GM12891 (cell line): ENCODE measurements at places on chromosomes 2 and 18.

GRCh38 chr2:144421606-144422510, 98.1 kb downstream of the ZEB2 start:
- no peak for DNase-seq

DNA sequence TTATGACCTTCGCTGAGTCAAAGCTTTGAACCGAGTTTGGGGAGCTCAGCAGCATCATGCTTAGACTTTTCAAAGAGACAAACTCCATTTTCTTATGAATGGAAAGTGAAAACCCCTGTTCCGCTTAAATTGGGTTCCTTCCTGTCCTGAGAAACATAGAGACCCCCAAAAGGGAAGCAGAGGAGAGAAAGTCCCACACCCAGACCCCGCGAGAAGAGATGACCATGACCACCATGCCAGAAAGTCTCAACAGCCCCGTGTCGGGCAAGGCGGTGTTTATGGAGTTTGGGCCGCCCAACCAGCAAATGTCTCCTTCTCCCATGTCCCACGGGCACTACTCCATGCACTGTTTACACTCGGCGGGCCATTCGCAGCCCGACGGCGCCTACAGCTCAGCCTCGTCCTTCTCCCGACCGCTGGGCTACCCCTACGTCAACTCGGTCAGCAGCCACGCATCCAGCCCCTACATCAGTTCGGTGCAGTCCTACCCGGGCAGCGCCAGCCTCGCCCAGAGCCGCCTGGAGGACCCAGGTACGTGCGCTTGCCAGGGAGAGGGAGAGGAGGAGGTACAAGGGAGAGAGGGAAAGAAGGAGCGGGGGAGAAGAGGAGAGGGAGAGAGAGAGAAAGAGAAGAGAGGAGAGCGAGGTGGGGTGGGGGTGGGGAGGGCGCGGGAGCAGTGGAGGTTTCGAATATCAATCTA, at the start of gene DLX1:
Gene DLX1 (plus strand): TSS at position 48 of the 700 bp plus-strand sequence. CDS start 171 bp downstream, at position 219.
- DNase-seq: no peak

DNA sequence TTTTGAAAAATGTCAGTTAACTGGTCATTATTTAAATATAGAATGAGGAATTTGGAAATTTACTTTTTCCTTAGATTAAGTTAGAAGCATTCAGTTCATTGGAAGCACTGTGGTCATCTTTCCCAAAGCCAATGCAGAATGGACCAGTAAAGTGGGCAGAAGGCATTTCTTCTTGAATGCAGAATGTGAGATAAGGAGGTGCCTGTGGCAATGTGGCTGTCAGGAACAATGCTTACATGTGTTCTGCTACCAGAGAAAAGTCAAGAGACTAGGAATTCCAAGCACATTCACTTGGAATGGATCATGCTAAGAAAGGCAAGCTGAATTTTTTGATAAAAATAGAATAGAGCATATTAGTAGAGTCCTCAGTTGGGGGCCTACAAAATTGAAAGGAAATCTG, 295.0 kb upstream of the KCNH7 start:
- no peak for DNase-seq

DNA sequence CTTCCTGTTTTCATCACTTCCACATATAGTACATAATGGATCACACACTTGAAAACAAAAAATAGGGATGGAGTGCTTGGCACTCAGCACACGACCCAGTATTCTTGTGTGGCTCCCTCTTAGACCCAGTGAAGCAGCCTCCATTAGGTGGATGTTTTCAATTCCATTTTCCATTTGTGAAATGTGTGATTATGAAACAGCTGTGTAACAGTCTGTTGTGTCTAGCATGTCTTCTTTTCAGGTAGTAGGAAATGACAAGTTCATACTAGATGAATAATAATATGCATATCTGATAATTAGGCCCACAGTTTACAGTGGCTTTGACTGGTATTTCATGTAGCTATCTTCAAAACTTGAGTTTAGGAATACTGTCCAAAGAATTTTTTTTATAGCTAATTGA, 35.5 kb downstream of the EML6 start:
- DNase-seq: no peak

- DNase-seq: no peak
These were observed 3.8 kb downstream of the COA5 start for GRCh38 chr2:98604547-98604946.

DNA sequence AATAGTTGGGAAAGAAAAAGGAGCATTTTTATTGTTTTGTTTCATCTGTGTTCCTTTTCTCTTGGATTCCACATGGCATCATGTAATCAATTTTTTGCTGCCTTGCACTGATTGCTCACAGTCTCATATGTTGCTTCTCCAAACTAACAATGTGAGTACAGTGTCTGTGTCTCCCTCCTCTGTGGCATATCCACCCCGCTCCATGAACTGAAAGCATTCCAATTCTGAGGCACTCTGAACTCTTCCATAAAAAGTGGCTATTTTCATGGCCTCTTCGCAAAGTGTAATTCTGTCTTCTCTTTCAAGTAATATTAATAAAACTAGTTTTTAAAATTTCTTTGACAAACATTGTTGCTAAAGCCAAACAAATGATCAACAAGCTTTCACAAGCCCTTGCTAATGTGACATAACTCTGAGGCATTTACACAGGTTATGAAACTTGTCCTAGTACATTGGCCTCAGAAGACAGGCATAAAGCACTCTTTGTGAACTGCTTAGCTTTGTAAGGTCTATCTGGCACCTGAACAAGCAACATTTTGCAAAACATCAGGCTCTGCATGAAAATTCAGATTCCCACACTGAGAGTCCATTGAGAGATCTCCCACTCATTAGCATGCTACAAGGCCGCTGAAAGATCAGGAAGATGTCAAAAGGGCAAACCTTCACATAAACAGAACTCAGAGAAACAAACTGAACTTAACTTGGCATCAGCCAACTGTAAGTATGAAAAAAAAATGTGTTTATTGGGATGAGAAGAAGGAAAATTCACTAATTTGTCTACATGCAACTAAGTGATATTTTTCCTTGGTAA, 33.0 kb downstream of the GPR75 start:
- no peak for DNase-seq

GRCh38 chr2:95380280-95380679, 22.2 kb upstream of the FAHD2A start:
- DNase-seq: no peak

- DNase-seq: no peak
These were observed 16.6 kb upstream of the PSME4 start for GRCh38 chr2:53987336-53987921.

DNA sequence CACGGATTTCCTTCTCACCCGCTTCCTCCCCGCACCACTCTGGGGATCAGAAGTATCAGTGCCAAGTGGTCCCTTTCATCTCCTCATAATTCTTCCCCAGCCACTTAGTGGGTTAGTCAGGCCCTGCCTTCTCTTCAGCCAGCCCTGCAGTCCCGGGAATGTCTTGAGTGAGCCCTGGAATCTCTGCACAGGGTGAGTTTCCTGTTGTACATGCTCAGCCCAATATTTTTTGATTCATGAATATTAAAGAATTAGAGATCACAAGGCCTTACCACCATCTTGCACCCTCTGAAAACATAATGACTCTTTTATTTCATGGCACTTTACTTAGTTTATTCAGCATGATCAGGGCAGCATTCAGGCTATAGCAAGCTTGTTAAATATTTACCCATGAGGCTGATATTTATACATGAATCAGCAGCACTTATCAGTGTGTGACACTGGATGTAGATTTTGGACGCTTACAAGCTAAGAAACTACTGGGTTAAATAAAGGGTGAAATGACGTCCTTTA, 159.4 kb upstream of the FOSL2 start:
- no peak for DNase-seq

DNA sequence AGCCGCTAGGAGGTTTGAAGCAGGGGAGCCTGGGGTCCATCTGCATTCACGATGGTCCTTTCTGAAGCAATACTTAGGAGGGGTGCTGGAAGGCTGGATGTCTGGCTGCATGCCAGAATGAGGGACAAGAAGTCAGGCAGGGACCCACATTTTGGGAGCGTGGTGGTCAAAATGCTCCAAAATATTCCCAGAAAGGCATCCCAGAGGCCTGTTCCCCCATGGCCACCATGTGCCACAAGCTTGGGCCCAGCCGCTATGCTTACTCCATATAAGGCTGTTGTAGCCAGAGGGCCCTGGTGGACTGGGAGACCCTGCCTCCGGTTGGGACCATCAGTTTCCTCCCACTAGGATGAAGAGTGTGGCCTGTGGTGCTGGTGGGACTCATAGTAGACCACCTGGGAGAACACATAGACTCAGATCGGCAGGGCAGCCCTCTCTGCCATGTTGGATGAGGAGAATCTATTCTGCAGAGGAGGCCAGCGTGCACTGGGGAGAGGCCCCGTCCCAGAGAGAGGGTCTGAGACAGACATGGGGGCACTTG, 3.6 kb upstream of the PROM2 start:
- no peak for DNase-seq

GRCh38 chr2:102172745-102173144, 14.1 kb upstream of the IL1RL2 start:
- DNase-seq: no peak

- DNase-seq: no peak
These were observed 348.1 kb downstream of the GALR1 start for GRCh38 chr18:77597726-77598125.

DNA sequence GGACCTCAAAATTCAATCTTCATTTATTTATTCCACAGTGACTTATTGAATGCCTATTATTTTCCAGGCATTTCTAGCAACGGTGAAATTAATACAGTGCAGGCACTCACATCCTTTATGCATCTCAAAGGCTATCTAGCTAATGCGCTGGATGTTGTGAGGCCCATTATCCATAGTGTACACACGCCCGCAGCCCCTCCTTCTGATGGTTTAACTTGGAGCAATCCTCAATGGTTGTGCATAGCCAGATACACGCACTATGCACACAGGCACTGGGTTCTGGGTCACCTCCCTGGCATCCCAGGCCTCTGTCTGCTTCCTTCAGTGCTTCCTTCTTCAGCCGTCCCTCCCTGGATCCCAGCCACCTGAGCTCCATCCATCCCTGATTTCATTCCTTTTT, 108.5 kb upstream of the BOD1L2 start:
- DNase-seq: no peak

DNA sequence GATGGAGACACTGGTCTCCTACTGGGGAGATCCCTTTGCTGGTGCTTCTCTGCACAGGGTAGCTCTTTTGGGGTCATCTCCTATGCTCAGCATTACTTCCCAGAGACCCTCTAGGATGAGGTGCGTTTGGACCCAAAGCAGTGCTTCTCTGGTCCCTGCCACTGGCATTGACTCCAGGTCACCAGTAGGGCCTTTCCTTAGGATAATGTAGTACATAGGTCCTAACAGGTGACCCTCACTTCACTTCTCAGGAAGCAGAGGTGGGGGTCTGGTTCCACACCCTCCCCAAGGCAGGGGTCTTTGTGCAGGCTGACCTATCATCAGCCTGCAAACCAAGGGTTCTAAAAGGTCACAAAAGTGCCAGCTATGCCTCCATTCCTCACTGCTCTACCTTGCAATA, 145.8 kb upstream of the HS6ST1 start:
- DNase-seq: no peak

- peak; percentile 35 for DNase-seq
These were observed 104.4 kb upstream of the SALL3 start for GRCh38 chr18:78875016-78875777.

DNA sequence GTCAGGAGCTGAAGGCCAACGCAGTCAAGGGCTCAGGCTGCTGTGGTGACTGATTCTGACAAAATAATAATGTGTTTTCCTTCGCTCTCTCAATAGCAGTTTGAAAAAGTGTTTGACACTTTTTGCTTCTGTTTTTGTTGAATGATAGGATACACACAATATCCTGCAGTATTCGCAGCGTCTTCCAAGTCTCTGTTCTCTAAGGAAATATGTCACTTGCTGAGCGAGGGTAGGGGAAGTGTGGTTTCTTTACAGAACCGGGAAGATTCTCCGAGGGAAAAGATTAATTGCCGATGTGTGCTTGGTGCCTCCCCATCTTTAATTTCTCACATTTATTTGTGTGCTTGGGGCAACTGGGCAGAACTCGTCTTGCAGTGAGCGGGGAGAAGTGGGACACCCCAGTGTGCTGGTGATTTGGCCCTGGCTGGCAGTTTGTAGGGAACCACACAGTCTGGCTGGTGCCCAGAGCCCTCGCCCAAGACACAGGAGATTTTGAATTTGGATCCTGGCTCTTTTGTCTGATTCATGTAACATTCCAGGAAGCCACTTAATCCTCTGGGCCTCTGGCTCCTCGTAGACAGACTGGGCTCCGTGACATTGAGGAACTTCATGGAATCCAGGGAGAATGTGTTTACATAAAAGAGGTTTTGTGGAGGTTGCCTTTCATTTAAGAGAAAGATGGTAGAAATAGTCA, 169.4 kb downstream of the LDLRAD4 start:
- no peak for DNase-seq

DNA sequence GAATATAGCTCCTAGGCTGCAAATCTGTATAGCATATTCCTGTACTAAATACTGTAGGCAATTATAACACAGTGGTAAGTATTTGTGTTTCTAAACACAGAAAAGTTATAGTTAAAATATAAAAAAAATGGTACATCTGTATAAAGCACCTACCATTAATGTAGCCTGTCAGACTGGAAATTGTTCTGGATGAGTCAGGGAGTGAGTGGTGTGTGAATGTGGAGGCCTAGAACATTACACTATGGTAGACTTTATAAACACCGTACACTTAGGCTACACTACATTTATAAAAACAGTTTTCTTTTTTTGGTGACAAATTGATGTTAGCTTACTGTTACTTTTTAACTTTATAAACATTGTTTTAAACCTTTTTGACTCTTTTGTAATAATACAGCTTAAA, 226.3 kb downstream of the CCDC85A start:
- DNase-seq: no peak

DNA sequence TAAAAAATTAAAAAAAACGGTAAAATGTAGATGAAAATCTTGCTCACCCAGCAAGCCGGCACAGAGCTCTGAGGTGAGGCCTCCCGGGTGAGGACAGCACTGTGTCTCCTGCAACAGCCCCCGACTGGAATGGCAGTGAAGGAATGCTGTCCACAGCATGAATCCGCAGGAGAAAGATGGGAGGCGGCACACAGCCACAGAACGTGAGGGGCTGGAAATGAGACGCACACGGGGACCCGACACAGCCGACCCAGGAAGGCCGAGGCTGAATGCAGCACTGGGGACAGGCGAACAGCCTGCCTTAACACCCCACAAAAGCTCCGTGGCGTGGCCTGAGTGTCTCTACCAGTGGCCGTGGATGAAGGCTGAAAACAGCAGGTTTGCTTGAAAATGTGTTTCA, 34.7 kb downstream of the BOK start:
- DNase-seq: no peak

DNA sequence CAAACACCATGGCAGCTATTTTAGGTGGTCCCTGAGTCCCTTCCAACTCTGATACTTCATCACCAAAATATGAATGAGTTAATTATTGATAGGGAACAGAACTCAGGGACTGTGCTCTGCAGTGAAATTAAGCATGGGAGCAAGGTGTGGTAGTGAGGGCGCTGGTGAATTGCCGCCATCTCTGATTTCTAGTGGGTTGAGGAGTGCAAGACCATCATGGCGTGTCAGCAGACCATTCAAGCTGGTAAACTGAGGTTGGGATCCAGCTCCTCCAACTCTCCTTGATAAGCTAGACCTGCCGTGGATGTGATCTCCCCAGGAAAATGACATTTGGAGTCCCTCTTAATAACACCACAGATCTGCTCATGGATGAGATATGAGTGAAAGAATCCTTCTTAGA, 70.4 kb downstream of the LYPD1 start:
- no peak for DNase-seq
